ENCODE measurements at places on chromosomes 1 and 21.

GRCh38 chr1:8477983-8478362 is 160.1 kb downstream of the SLC45A1 start:
- DNase-seq = no peak

DNA sequence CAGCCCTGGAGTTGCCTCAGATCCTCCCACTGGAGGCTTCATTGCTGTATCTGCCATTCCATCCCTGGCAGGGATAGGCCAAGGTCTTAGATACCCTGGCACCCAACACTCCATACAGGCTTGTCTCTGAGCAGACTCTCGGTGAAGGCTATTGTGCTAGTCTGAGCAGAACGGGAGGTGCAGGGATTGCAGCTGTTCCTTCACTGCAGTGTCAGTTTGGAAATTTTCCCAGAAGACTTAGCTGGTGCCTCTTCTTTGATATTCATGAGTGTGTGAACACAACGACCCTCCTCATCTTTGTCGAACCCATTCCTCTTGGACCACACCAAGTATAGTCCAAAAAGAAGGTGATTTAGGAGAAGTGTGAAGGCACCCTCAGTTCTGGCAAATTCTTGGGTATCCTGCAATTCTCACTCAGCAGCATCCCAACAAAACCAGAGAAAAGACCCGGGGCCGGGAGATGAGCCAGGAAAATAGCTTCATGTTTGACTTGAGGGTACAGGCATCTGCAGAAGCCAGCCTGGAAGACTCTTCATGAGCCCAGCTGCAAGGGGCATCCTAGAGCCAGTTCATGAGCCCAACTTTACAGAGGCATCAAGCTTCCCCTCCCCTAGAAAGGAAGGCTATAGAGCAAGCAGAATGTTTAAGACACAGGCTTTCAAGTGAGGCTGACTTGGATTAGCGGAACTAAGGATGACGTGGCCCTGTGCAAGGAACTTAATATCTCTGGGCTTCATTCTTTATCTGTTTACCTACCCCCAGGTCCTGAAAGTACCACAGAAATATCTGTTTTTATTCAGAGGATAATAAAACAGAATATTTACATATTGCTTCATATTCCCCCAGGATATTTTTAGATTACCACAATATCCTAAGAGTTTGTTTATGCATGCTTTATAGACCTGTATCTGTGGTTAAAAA is 38.8 kb upstream of the HAO2 start:
- peak; percentile 57 for DNase-seq

DNA sequence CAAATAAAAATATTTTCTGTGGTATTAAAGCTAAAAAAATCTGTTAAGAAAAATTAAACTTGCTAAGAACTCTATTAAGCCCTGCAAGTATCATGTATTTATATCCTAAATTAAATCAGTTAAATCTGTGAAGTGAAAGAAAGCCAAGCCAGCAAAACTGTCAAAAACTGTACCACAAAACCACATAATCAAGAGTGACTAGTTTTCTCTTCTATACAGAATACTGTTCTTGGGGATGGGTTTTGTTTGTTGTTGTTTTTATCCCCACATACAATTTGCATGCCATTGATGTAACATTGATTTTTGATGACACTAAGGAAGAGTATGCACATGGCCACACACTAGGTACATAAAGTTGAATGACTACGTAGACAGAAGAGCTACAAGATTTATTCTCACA is 20.4 kb downstream of the DPH5 start:
- no peak for DNase-seq

DNA sequence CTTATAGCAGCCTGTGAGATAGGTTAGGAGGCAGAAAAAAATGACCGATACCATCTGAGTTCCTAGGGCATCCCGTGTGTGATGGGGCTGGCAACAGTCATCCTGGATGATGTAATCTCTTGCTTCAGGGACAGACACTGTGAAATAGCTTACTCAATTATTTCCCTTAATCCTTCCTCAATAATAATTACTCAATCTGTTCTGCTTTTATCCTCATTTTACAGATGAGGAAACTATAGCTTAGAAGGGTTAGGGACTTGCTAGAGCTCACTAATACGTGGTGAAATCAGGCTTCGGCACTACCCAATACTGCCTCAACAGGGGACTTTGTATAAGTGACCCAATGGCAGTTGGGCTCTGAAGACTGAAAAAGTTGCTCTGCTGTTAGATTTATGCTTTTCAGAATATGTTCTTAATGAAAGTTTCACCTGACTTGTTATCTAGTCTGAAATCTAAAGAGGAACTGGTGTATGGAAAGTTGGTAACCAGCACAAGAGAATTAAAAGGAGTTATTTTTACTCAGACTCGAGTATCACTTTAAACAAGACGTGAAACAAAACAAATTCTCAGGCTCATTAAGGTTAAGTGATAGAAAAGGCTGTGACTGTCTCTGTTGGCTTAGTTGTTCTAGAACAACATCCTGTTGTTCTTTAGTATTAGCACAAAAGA is 14.4 kb downstream of the CD55 start:
- DNase-seq = no peak

DNA sequence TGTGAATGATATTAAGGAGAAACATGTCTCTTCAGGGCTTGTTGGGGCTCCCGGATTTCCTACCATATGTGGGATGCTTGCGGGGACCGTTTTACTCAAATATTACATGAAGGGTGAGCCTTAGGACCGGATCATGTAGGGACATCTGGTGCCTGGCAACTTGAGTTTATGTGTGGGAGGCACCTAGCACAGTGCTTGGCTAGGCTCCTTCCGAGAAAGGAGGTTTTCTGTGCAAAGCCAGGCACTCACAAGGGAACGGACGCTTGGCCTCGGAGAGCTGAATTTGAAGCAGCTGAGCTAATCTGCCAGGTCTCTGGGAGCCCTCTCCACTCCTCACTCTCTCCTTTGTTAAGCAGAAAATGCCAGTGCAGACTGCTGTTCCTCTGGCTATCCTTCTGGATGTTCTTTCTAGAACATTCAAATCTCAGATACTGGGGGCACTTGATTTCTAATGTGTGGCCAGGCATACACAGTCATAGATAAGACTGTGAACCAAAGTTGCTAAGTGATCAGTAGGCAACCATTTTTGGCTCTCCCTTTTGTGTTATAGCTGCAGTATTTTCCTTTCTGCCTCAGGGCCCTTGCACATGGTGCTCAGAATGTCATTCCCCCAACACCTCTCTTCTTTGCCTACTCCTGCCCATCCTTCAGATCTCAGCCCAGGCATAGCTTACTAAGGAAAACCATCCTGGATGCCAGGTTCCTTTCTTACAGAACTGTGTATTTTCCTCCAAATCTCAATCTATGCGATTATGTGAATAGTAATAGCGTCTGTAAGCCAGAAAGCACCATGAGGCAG is 216.6 kb upstream of the CSF3R start:
- no peak for DNase-seq

GRCh38 chr1:205375835-205376545 is 19.3 kb upstream of the KLHDC8A start:
- DNase-seq = no peak
